Naive B cell (primary cell): ENCODE measurements at places on chromosomes 4 and X.

- no peak for DNase-seq
These were observed 2.5 kb downstream of the DDX3X start for GRCh38 chrX:41336447-41336846.

- no peak for DNase-seq
These were observed 251.8 kb upstream of the FTHL17 start for GRCh38 chrX:31323658-31324057.

DNA sequence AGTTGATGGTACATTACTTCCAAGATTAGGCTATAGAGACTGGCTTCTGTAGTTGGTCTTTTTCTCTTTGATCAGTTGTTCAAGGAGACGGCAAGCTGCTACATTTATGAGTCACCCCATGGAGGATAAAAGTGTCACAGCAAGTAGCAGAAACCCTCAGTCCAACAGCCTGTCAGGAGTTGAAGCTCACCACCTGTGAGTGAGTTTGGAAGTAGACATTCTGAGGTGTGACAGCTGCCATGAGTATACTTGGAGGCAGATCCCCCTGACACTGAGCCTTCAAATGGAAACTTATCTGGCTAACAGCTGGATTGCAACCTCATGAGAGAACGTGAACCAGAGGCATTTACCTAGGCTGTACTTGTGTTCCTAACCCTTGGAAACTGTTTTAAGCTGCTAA lies 68.0 kb downstream of the CCNG2 start:
- no peak for DNase-seq

DNA sequence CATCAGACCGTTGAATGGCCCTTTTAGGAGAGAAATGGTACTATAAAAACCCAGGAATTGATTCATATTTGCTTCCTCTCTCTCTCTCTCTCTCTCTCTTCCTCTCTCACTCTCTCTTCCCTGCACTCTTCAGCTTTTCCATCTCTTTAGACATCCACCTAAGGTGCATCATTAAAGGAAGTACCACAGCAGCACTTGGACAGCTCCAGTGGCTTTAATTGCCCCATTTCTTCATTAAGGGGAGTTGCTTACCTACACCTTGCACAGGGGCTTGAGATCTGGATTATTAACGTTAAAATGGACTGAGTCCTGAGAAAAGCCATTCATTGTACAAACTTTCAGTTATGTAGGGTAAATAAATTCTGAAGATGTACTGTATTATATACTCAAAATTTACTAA lies 323.6 kb downstream of the AFF2 start:
- DNase-seq: no peak

DNA sequence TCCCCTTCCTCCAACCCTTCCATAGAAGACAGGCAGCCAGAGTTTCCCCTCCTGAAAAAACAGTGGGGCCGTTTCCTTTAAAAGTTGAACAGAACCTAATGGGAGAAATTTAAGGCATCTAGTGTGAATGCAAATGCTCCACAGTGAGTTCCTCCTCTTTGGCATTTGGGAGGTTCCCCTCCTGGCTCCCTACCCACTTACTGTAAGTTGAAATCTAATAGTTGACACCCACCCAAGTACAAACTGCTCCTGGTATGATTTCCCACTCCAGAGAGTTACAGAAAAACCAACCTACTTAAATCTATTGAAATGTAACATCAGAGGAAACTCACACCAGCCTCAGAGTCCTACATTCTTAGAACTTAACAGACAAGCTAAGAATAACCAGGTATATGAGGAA lies 17.6 kb downstream of the ENPEP start:
- DNase-seq: no peak

DNA sequence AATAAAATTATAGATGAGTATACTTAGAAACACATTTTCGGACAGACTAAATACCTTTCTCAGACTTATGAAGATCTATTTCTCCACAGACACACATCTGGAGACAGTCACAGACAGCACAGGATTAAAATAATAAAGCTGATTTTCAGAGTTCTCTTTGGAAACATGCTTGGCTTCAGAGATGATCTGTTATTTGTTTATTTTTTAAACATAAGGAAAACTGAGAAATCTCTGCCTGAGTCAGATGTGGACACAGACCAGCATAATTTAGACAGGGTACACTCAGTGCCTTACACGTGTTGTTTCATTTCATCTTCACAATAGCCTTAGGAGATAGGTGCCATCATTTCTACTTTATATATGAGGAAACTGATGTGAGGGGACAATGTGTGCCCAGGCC lies 92.1 kb downstream of the SLC9A7 start:
- no peak for DNase-seq

GRCh38 chr4:145618210-145618931 lies 814 bp upstream of the MMAA start:
- DNase-seq: no peak

DNA sequence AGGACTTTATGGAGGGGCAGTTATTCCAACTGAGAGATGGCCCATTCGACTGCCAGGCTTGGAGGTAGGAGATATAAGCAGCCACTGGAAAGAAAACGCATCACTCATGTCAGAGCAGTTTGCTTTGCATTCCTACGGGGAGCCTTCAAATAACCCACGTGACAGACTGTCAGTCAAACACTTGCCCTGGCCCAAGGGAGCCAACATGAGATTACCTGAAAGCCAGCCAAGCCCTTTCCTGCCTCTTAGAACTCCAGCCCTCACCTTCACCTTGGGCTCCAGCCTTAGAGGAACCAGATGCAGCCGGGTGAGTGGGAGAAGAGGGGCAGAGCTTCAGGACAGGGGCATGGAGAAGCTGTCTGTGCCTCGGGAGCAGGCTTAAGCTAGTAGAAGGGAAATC lies 95.3 kb upstream of the CXCL13 start:
- DNase-seq: no peak

GRCh38 chr4:125041372-125041930 lies 273.3 kb upstream of the FAT4 start:
- DNase-seq: no peak

- DNase-seq: no peak
These were observed 93.8 kb downstream of the INPP4B start for GRCh38 chr4:142752202-142752786.

DNA sequence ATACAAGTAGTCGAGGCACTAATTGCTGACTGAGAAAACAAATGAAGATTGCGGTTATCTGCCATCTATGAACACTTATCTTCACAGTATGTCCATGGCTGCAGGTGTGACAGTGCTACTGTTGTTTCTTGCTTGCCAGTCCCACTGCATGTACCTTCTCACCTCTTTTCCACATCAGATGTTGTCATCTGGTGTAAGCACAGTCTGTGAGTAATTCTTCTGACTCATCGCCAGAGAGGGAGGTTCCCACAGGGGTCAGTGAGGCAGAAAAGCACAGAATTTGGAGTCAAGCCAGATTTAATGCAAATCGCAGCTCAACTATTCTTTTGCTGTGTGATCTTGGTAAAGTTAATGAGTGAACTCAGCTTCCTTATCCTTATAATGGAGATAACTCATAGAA lies 144.4 kb downstream of the GLRA2 start:
- DNase-seq: peak; percentile 22

DNA sequence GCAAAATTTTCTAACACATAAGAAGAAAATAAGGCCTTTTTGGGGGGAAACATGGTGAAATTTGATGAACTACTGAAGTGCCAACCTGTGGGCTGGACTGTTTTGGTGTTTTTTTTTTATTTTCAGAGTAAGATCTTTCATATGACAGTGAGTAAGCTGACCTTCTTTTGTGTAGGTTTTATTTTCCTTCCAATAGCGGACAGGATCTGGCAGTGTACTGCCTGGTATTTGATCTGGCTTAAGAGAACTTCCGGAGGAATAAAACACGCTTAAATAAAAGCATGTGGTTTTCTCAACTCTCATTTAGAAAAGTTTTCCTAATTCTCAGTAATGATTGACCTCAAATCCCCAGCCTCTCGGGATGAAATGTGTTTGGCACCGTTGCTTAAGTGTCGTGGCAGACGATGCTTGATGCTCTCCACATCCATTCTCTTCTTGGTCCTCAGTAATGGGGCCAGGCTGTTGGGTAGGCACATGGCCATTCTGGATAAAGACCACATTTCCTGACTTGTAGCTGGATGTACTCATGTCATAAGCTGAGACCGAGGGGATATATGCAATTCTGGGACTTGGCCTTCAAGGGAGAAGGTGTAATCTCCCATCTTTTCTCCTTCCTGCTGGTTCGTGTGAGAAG lies 65.6 kb upstream of the PDLIM3 start:
- DNase-seq: no peak

GRCh38 chr4:1502976-1503375 lies 96.7 kb upstream of the NKX1-1 start:
- no peak for DNase-seq

DNA sequence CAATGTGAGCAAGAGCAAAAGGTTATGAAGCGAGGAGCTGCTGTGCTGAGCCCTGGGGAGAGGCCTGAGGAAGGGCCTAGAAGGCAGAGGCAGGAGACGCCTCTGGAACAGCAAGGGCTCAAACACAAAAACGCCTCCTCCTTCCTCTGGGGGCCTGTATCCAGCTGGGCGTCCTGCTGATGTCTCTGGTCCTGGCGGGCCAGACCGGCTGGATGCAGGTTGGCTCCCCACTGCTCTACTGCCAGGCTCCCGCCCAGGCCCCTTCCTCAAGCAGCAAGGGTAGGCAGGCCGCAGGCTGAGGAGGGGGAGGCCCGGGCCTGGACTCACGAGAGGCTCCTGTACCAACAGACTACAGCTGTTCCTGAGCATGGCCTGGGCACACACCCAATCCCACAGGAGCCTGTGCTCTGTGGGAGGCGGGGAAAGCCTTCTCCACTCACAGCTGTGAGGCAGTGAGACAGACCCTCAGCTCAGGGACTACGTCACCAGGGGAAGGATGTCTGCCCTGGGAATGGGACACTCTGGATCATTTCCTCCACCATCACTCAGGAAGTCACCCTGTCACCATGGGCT lies 2.3 kb downstream of the HAUS7 start:
- no peak for DNase-seq

GRCh38 chr4:162274354-162274753 lies 110.6 kb upstream of the FSTL5 start:
- no peak for DNase-seq

DNA sequence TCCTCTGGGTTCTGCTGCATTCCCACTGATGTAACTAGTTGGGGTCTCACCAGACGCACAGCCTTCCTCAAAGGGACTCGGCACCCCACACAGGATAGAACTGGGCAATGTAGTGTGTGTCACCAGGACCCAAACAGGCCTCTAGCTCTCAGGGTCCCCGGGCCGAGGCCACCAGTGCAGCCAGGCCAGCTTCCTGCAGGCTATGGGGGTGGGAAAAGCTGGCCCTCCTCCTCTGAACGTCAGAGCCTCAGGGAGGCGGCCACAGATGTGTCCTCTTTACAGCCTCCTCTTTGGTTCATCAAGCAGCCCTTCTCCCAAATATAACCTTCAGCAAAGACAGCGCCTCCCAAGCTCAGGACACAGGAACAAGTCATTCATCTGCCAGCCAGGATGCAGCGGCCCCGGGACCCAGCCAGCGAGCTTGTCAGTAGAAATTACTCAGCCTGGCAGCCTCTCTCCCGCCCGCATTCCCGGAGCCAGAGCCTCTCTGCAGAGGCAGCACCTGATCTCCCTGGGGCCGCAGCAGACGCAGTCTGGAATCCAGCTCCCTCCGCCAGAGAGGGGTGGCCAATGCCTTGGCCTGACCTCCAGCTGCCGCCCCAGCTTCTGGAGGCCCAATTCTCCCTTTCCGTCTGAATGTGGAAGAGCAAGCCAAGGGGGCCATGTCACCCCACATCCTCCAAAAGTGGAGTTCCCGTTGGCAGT lies 288.5 kb downstream of the FBXW7 start:
- DNase-seq: no peak

GRCh38 chr4:38514465-38515146 lies 149.4 kb upstream of the KLF3 start:
- no peak for DNase-seq

DNA sequence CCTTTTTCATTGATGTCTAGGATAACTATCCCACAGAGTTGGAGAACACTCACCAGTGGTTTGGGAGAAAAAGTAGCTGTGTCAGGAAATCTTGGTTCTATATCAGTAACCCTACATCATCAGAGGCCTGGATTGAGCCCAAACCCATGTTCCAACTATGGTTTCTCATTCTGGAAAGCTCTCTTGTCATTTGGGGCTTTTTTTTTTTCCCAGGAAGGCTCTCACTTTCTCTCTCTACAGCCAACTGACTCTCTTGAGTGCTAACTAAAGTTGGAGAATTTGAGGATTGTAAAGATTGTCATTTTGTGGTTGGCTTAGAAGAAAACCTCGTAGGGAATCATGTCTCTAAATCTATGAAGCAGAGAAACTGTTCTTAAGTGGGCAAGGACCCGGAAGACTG lies 228.2 kb upstream of the DIPK2B start:
- no peak for DNase-seq

DNA sequence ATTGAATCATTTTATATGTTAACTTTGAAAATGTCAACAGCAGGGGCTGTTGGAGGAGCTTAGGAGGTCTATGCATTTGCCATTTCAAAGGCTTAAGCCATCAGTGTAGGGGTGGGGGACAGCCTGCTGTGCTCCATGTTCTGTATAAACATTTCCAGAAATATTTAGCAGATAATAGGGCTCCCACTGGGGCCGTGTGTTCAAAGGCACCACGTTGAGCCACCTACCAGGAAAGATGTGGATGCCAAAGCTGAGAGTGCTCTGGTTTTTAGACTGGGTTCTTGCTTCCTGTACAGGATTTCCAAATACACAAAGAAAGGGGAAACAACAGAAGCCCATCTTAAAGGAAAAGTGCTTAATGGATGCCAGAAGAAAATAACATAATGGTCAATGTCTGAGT lies 219.5 kb downstream of the CENPC start:
- DNase-seq: no peak

DNA sequence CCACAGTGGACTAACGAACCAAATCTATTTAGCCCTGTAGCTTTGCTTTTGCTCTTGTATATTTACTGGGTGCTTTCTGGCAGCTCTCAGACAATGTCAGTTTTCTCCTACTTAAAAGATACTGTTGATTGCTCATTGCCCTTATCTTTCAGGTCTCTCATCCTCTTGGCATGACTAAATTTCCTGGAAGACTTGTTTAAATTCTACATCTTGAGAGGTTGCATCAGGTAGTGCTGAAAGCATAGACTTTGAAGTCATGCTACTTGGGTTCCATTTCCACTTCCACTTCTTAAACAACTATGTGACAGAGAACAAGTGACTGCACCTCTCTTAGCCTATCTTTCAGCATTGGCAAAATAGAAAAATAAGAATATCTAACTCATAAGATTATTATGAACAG lies 8.4 kb downstream of the TDO2 start:
- no peak for DNase-seq
